ENCODE measurements at places on chromosomes 12 and 14.
A peak's percentile ranks its signal among the peaks of the same experiment; 100 is the strongest.

GRCh38 chr12:132214891-132215290 is 70.6 kb downstream of the NOC4L start:
- no peak for DNase-seq

- DNase-seq, result no peak
Measured at GRCh38 chr12:29110506-29111442, 38.3 kb upstream of the FAR2 start.

- DNase-seq, result no peak
Measured at GRCh38 chr12:30286345-30286926, 409.2 kb downstream of the IPO8 start.

GRCh38 chr12:113525066-113525465 is 53.4 kb upstream of the LHX5 start:
- DNase-seq, result no peak

GRCh38 chr12:108310489-108310888 is 28.6 kb downstream of the CMKLR1 start:
- no peak for DNase-seq

- peak; percentile 51 for DNase-seq
Measured at GRCh38 chr12:94207849-94208621, 59.7 kb downstream of the PLXNC1 start.

GRCh38 chr12:122943196-122943595 is 23.1 kb downstream of the ABCB9 start:
- DNase-seq, result no peak

All from CD4-positive, alpha-beta T cell treated with Interleukin-2 at 100 ng/mL for 4 hours (primary cell).